ENCODE measurements at places on chromosomes 1 and 21.

GRCh38 chr1:1567891-1568291, 6.8 kb downstream of the SSU72 start:
- no peak for DNase-seq

DNA sequence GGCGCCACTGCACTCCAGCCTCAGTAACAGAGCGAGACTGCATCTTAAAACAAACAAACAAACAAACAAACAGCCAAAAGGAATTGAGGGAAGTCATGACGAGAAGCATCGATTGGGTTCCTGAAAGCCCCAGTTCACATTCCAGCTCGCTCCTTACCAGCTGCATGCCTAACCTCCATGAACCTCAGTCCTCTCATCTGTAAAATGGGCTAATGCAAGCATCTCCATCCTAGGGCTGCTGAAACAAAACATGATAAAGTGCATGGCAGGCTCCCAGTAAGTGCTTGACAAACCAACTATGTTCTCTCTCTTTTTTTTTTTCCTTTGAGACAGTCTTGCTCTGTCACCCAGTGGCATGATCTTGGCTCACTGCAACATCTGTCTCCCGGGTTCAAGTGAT, 79.7 kb upstream of the DISP3 start:
- DNase-seq = no peak

- DNase-seq = no peak
Measured at GRCh38 chr21:33775100-33775828, 133.0 kb downstream of the ITSN1 start.

GRCh38 chr1:67307251-67308060, at the start of gene IL12RB2:
Gene IL12RB2, plus strand, starts transcription at chr1:67307873. Its CDS starts 12,496 bp downstream, at chr1:67320369.
- no peak for DNase-seq

DNA sequence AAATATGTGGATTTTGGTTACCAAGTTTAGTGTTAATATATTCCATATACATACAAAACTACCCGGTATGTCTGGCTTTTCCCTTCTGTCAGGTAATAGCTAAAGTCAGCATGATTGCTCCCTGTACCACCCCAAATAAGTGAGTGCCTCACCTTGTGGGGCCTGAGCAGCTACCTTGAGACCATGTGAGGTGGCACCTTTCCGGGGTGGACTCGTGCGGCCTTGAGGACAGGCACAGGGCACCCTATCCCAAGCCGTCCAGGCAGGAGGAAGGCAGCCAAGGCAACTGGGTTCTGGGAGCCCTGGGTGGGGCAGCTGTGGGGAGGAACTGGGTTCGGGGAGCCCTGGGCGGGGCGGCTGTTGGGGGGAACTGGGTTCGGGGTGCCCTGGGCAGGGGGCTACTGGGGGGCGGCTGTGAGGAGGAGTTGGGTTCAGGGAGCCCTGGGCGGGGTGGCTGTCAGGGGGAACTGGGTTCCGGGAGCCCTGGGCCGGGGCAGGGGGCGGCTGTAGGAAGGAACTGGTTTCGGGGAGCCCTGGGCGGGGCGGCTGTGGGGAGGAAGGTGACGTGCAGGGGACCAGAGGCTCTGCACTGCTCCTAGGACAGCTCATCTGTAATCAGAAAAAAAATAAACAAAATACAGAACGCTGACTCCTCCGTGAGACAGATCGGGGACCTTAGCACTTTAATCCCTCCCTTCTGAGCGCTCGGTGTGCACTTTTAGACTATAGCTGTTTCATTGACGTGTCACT, 63.3 kb downstream of the POFUT2 start:
- no peak for DNase-seq

GRCh38 chr1:228293816-228294500, 86.1 kb downstream of the OBSCN start:
- DNase-seq = no peak

- DNase-seq = no peak
Measured at GRCh38 chr1:178713259-178713658, 11.8 kb upstream of the RALGPS2 start.

- DNase-seq = no peak
Measured at GRCh38 chr1:89686520-89686919, 53.6 kb downstream of the LRRC8C start.

DNA sequence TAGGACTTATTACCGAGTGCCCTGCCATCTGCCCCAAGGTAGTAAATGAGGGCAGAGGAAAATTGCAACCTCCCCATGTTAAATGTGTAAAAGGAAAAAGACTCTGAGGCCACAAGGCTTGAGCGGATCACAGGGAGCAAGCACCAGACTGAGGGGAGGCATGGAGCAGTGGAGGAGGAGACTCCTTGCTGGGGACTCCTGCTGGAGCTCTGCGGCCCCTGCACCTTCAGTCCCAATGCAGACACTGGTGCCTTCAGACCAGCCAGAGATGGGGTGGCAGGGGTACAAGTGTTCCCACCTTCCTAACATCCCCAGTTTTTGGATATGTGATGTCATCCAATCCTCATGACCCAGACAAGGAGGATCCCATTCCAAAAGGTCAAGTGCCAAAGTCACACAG, 128.4 kb upstream of the NGF start:
- DNase-seq = no peak

DNA sequence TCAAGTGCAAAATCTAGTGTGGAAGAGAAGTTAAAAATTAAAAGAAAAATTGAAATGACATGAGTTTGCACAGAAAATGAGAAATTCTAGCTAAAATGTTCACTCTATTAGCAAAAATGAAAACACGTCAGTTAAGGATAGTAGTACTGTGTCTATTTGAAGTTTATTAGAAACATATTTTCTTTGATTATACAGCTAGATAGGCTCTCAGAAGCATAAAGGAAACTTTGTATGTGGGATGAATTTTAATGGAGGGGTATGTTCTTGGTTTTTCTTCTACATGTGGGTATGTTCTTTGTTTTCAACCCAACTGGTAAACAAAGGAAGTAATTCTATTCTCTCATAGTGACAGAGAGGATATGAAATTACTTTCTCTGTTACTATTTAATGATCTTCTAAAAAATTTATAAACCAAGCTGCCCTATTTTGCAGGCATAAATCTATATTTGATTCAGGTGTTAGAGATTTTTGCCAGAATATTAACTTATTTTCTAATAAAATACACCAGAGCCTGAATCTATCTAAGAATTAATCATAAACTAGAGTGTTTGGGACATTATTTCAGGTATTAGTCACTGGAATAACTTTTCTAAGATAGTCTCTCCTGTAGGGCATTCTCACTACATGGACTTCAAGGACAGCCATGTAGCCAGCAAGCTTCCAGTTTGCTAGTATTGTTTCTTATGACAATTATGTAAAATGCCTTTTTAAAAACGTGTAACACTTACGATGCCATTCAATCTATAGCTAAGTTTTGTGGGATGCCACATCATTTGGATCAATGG, 15.8 kb downstream of the GPSM2 start:
- no peak for DNase-seq

GRCh38 chr1:170711682-170712081, 47.8 kb downstream of the PRRX1 start:
- DNase-seq = no peak

DNA sequence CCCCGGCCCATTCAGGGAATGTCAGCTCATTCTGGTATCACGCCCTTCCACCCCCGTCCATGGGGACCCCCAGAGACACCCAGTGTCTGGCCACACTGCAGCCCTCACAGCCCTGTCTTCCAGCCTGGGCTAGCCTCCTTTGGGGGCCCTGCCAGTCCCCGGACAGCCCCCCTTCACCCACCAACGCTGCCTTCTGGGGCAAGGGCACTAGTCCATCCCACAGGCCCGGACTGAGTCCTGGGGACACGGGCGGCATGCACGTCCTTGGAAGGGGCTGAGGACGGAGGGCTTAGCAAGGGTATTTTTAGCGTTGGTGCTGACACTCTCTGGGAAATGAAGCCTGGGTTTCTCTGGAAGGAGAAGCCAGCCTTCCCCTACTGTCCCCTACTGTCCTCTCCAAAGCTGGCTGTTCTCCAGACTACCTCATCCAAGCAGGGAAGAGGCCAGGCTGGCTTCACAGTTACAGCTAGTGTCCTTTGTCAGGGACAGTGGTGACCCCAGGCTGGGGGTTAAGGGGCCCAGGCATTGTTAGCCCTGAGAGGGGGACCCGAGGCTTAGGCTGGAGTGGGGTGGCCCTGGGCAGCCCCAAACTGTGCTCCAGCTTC, 39.5 kb downstream of the COQ8A start:
- no peak for DNase-seq

DNA sequence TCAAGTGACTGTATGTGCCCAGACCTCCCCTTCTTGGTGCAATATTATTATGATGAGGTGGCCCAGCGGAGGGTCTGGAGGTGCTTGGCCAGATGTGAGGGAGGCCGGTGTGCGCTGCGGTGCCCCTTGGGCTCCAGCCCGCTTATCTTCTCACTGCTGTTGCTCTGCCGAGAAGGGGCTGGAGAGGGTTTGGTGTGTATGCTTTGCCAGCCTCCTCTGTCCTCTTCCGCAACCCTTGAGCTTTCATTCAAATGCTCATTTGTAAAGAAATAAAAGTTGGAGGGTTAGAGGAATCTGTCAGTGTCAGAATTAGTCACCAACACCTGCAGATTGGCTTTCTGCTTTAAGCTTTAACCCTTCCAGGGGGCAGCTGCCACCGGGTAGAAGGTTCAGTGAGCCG, 19.7 kb downstream of the RNF220 start:
- no peak for DNase-seq

- peak; percentile 10 for DNase-seq
Measured at GRCh38 chr1:23343221-23344110, 618 bp downstream of the HNRNPR start.

GRCh38 chr1:99374109-99374508, 109.8 kb downstream of the PLPPR4 start:
- DNase-seq = no peak

DNA sequence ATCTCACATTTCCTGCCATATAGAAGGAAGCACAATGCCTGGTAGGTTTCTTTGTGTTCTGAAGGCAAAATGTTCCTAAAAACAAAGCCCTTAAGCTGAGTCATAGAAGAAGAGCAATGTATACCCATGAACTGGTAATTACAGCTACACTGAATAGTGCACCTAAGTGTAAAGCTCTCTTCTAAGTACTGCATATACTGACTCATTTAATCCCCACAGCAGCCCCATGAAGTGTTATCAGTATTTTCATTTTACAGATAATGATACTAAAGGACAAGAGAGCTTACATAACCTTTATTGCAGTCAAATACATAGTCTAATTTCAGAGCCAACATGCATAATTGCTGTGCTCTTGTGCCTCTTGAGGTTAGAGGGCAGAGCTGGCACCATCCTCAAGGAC, 239.9 kb downstream of the DPYD start:
- DNase-seq = no peak

DNA sequence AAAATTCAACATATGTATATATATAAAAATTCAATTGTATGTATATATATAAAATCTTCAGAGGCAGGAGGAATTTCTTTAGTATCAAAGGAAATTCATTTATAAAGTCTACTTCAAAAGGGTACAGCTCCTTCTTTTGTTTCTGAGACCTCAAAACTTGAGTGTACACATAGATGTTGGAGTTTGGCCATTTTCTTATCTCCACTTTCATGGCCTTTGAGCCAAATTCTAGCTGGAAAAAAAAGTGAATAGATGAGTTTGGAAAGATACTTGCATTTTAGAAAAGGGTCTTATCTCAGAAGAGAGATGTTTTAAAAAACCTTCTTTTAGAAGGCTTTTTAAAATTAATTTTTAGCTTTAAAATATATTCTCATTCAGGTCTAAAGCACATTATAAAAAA, 103.2 kb downstream of the ATF6 start:
- DNase-seq = no peak

DNA sequence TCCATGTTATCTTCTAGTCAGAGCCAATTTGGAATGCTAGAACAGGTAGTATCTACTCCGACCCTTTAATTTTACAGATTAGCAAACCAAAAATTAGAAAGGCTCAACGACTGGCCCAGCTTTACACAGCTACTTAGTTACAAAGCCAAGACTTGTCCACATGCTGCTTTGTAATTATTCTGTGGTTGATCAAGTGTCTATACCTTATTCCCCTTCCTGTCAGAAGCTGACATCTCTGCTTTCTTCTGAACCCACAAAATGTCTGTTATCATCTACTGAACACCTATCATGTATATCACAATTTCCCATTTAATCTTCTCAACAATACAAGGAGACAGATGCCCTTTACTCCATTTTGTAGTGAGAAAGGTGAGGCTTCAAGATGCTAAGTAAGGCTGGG, 15.6 kb downstream of the TGFBR3 start:
- DNase-seq = no peak

DNA sequence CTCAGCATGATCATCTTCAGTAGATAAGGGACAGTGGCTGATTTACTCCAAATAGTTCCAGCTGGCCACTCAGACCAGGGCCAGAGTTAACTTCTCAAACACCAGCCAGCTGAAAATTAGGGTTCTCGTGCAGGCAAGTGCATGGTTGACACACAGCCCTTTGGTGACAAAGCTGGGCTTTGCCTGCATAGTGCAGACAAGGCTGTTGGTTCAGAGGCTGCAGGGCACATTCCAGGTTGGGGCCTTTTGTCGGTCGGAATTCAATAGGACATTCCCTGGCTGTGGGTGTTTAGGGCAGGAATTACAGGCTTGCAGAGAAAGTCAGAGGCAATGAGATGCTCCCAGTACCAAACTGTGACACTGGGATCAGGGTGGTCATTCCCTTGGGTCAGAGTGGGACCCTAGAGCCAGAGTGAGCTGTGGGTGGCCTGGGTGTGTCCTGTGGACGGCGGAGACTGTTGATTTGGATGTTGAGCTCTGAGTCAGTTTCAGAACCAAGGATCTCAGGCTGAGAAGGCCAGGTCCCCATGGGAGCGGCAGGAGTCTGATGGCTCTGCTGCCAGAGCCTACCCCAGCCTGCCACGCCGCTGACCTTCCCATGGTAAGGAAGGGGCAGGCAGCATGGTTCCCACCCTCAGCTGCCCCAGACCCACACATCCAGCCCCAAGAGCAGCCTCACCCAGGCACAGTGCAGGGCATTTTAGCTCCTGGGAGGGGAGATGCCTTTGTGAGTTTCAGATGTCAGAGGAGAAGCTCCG, 56.2 kb downstream of the STUM start:
- no peak for DNase-seq

GRCh38 chr1:60874718-60875117, 207.6 kb upstream of the NFIA start:
- peak; percentile 10 for DNase-seq

GRCh38 chr21:44687671-44688070, 5.7 kb upstream of the KRTAP12-1 start:
- DNase-seq = no peak

GRCh38 chr1:173417563-173417962, 59.6 kb upstream of the PRDX6 start:
- no peak for DNase-seq

Data from GOT3 (cell line).